ENCODE measurements at places on chromosomes 7 and 10. TPM values are rescaled to one million over a fixed set of nuclear protein-coding genes. Genes with fewer than 3 reads are reported as not detected.

The FIGNL1 gene
- polyA plus RNA-seq, result 8.8 TPM

The VSTM4 gene
- 15.5 TPM for polyA plus RNA-seq

The SPDYE2B gene
- not detected for polyA plus RNA-seq

The FGF8 gene
- not detected for polyA plus RNA-seq

The ARHGEF5 gene
- 6.1 TPM for polyA plus RNA-seq

The HOXA5 gene
- 25.3 TPM for polyA plus RNA-seq

DNA sequence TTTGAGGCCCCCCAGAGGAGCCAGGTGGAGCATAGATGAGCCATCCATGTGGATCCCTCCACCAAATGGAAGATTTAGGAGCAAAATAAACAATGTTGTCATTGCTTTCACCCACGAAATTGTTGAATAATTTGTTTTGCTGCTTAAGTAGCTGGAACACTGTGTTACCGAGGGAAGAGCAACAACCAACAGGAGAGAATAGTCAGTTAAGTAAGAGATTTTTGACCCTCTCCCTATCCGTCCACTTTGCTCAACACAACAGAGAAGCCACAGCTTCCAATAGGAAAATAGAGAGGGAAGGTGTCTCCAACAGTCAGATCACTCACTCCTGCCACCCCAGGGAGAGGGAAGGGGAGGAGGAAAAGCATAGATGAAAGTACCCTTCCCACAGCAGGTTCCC is 3.9 kb upstream of the ZKSCAN1 start:
- no peak for DNase-seq

- no peak for DNase-seq
Observed at GRCh38 chr10:97827702-97828291, 21.8 kb upstream of the GOLGA7B start.

DNA sequence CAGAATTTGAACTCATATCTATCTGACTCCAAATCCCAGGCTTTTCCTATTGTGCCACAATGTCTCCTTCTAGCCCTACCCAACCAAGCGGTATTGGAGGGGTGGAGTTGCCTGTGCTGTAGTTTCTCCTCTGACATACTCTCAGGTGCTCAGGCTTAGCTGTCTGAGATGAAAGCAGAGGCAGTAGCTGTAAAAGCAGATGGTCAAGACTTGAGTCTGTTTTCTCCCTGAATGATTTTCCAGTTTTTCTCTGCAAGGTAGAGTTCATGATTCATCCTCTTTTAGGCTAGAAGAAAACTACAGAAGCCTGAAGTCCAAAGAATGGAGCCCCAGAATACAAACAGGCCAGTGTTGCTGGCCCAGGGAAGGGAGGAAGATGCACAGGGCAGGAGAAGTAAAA is 130.0 kb downstream of the PDE1C start:
- no peak for DNase-seq

GRCh38 chr10:120732643-120733313 is 118.4 kb upstream of the WDR11 start:
- DNase-seq, result no peak

GRCh38 chr10:119025776-119026175 is 3.7 kb upstream of the NANOS1 start:
- peak; percentile 22 for DNase-seq

- no peak for DNase-seq
Observed at GRCh38 chr10:13247784-13248183, 13.6 kb upstream of the UCMA start.

DNA sequence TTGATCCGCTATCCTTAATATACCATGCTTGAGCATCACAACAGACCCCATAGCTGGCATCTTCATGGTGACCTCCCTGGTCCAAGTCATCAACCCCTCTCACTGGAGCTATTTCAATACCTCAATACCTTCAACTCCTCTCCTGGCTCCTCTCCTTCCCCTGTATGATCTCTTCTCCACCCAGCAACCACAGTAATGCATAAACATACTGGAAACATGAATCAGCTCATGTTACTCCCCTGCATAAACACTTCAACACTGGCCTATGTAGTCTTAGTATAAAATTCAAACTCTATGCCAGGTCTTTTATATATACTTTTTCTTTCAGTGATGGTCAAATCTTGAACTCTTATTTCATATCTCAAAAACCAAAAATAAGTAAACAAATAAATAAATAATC is 31.8 kb upstream of the TMEM273 start:
- DNase-seq, result no peak

DNA sequence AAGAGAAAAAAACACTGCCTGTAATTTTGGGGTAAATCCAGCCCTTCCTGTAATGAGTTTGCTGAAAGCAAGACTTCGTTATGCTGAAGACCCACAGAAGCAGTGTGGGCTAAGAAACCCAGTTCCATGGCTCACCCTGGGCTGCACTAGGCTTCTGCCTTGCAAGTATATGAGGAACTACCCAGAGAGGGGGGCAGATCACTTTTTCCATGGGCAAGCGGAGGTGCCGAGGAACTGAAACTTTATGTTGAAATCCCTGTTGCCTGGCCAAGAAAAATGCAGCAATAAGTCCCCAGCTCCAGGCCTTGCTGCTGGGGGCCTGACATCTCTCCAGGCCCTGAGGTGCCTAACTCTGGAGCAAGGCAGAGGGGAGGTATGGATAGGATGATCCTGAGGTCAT is 8.5 kb downstream of the RASSF4 start:
- DNase-seq, result no peak

DNA sequence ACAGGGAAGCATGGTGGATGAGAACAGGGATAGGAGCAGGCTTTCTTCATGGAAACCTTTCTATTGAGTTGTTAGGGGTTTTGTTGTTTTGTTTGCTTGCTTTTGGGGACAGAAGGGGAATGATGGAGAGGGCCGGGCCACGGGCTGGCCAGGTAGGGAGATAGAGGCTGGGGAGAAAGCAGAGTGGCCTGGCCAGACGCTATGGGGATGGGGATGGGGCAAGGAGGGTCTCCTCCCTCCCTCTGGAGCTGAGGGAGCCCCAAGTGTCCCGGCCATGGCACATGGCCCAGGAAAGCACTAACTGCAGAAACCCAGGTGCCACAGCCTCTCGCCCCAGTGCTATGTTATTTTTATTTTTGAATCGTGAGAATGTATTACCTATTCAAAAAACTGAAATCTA is 10.0 kb downstream of the AOC1 start:
- DNase-seq, result no peak

- DNase-seq, result no peak
Observed at GRCh38 chr10:43596546-43596945, 9.7 kb upstream of the ZNF485 start.

All from brain (organoid and tissue), 16 donors.